ENCODE measurements at places on chromosomes 13 and 19. TPM values are rescaled to one million over a fixed set of nuclear protein-coding genes. Genes with fewer than 3 reads are reported as not detected.

Gene SERPINE3
- total RNA-seq = not detected

Gene PDX1
- not detected for total RNA-seq

Gene LYPD4
- not detected for total RNA-seq

- no peak overlapping the region for H3K27ac ChIP-seq
- no peaks in the 10 kb centered on the region for H3K36me3 ChIP-seq
- no peak for DNase-seq
- no peaks in the 10 kb centered on the region for H3K27me3 ChIP-seq
- no peaks in the 10 kb centered on the region for H3K4me1 ChIP-seq
Observed at GRCh38 chr13:48994706-48995105, 19.0 kb downstream of the FNDC3A start.

GRCh38 chr13:72507416-72508199, 219.8 kb downstream of the MZT1 start:
- H3K36me3 ChIP-seq = no peaks in the 10 kb centered on the region
- H3K4me1 ChIP-seq = no peaks in the 10 kb centered on the region
- peak overlapping the region; percentile 11 for H3K4me3 ChIP-seq

DNA sequence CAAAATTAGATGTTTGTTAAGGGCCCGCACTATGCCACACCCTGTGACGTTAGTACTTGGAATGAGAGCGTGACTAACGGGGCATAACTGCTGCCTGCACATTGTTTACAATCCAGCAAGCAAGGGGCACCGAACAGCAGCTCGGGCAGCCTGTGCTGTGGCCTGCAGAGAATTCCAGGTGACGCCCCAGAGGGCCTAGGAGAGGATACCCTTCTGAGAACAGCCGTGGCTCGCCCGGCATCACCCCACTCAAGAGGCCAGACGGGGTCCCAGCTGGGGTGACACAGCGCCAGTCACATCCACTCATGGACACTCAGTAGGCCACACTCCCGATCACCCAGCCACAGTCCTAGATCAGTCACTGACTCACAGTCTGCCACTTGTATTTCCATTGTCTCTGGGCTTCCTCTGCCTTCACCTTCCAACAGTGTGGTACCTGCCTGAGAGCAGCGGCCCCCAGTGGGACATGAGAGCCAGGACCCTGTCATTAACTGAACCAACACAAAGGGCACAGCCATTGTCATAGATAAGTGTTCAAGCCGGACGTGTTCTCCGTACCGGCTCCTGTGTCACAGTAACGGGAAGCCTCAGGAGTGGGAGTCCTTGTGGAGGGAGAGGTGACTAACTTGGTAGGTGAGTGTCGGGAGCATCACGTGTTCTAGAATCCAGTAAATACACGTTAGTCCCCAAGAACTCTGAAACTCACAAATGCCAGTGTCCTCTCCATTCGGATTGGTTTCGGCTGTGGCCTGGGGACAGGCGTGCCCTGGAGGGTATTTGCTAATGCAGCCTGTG, 7.5 kb downstream of the ZNF331 start:
- H3K4me3 ChIP-seq = no peak overlapping the region
- H3K27ac ChIP-seq = no peak overlapping the region
- no peaks in the 10 kb centered on the region for H3K4me1 ChIP-seq
- DNase-seq = no peak

- DNase-seq = no peak
- H3K4me1 ChIP-seq = peaks cover 6% of the 10 kb centered on the region
- peaks cover 28% of the 10 kb centered on the region for H3K36me3 ChIP-seq
- no peaks in the 10 kb centered on the region for H3K27me3 ChIP-seq
- no peak overlapping the region for H3K4me3 ChIP-seq
Observed at GRCh38 chr19:4016903-4017638, 9.5 kb downstream of the PIAS4 start.

- peak overlapping the region; percentile 8 for H3K4me3 ChIP-seq
- H3K4me1 ChIP-seq = no peaks in the 10 kb centered on the region
- no peaks in the 10 kb centered on the region for H3K36me3 ChIP-seq
- H3K27me3 ChIP-seq = no peaks in the 10 kb centered on the region
- DNase-seq = no peak
Observed at GRCh38 chr13:38763446-38764381, 76.8 kb downstream of the FREM2 start.

DNA sequence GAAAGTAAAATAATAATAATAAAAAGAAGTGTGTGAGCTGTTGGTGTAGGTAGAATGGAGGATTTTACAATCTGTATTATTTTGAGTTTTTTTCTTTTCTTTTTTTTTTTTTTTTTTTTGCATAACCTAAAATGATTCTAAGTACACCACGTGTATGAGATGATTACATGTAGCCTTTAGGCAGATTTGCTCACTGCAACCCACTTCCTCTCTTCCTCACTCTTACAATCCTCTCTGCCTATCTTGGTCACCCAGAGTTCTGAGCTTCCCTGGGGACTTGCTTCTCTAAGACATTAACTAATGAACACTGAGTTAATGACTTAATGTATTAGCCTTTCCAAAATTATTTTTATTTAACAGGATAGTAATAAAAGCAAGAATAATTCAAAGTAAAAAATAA, 1169.6 kb downstream of the EFNB2 start:
- no peak overlapping the region for H3K27ac ChIP-seq
- no peak for DNase-seq
- H3K4me1 ChIP-seq = no peaks in the 10 kb centered on the region
- no peaks in the 10 kb centered on the region for H3K36me3 ChIP-seq

GRCh38 chr19:48554385-48555091, 2.6 kb downstream of the SULT2B1 start:
- DNase-seq = no peak
- H3K27ac ChIP-seq = no peak overlapping the region
- H3K27me3 ChIP-seq = no peaks in the 10 kb centered on the region
- H3K4me3 ChIP-seq = no peak overlapping the region
- H3K36me3 ChIP-seq = no peaks in the 10 kb centered on the region
